Amniotic epithelial cell (primary cell): ENCODE measurements at places on chromosomes 12 and 14.

DNA sequence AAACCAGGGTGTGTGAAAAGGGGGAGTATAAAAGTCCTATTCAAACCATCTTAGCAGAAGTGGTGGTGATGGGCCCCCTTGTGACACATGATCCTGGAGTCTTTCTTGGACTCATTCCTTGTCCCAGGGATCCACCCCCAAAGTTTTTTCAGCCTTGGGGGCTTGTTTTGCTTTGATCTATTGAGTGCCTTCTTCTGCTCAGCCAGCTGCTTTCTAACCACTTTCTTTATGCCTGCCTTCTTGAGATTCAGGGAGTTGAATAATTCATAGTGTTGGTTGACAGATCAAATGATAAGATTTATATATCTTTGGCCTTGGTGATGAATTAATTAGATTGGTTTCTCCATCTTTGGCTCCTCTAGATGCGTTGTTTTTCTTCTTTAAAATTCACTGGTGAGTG, 926.7 kb downstream of the DIO2 start:
- no peak for DNase-seq

GRCh38 chr12:66829660-66830325, 150.9 kb upstream of the GRIP1 start:
- no peak for DNase-seq

DNA sequence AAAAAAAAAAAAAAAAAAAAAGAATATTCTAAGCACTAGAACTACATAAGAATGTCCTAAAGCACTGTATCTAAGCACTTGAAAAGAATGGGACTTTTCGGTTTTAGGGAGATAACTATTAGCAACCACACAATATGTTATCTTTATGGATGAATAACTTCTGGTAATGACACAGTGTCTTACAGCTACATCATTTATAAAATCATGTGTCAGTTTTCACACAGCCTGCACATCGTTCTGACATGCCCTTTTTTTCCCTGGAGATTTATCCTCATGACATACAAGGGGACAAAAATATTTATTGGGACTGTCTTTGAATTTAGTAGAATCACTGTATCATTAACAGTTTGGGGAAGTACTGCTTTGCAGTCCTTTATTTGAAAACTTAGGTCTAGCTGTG, 17.3 kb downstream of the TMEM19 start:
- DNase-seq = no peak

DNA sequence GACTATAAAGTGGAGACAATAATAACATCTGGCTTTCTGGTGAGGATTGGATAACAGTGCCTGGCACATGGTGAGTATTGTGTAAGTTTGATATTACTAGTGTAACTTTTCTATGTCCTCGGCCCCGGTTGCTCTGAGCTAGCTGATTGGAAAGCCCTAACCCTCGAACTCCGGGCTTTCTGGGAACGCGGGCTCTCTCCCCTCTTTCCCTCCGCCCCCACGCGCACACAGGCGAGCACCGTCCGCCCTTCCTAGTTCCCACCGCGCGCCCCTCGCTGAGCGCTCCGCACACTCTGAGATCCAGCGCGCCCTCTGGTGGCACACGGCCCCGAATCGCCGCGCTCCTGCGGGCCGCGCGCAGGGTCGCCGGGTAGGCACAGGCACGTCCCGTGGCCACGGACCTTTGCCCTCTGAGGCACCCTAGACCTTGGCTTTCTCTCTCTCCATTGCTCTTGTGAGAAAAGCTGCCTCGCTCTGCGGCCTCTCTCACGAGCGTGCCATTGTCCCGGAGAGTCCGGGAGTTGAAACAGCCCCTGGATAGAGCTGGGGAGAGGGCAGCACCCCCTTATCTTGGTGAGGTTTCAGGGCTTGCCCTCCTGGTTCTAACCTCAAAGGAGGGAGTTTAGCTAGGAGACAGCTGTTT, 23.2 kb upstream of the ESRRB start:
- peak; percentile 39 for DNase-seq

- no peak for DNase-seq
Measured at GRCh38 chr12:57456737-57457490, 1.8 kb downstream of the INHBE start.

- no peak for DNase-seq
Measured at GRCh38 chr12:123428591-123428990, 7.9 kb downstream of the RILPL2 start.

DNA sequence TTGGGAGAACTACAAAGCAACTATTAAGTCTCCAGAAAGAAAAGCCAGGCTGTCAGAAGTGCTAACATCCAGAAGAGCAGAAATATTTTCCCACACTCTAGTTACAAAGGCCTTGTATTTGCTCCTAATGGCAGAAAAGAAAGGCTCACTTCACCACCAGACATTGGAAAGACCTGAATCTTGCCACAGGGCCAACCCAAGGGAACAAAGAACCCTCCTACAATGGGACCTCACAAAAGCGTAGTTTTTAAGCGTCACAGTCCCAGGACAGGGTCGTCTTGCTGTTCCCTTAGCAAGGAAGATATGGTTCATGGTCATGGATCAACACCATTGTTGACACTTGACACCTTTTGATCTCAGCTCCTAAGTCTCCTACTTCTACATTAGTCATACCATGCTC, 119.1 kb downstream of the RPS29 start:
- no peak for DNase-seq

- DNase-seq = no peak
Measured at GRCh38 chr14:52950410-52950897, 396 bp downstream of the FERMT2 start.

DNA sequence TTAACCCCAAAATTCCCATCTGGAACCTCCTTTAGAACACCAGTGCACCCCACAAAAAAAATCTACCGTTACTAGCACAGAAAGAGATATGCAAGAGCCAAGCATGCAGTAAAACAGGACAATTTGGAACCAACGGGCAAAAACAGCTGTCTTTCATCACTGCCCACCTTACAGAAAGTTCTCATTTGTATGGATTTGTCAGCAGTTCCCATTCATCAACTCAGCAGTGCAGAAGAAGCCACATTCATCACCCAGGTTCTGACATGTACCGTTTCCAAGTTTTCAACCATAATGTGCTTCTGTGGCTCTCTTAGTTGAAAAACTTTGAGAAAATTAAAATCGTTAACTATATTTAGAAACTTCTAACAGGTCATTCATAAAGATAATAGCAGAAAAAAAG, 387.0 kb downstream of the RPS29 start:
- DNase-seq = no peak

GRCh38 chr12:83157604-83158003, 470.9 kb downstream of the TMTC2 start:
- no peak for DNase-seq

DNA sequence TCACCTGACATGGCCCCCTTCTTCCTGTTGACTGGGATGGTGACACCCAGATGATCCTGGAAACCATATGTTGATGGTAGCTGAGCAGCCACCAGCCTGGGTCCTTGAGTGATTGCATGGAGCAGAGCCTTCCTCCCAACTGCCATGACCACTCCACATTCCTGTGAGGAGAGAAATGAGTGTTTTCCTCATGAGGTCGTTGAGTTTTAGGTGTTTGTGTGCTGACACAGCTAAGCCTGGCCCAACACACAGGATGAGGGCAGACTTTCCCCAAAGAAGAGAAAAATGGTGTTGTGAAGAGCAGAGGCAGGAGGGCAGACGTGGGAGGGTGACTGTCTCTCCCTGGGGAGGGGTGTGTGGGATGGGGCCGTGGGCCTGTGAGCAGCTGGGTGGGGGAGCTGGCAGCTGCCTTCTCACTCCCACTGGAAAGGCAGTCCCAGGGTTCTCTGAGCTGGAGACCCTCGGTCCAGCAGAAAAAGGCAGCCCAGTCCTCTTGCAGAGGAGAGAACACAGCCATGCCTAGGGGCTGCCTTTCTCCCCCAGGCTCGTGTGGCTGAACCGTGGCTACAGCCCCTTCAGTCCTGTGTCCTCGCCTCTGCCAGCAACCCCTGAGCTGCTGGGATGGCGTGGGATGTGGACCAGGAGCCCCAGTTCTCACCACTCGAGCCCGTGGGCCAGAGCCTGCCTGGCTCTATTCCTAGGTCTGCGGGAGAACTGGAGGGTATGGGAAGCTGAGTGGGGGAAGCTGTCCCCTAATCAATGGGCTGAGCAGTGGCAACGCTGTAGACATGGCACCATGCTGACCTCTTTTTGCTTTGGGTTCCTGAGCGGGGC, 257.0 kb downstream of the ADGRD1 start:
- DNase-seq = no peak

DNA sequence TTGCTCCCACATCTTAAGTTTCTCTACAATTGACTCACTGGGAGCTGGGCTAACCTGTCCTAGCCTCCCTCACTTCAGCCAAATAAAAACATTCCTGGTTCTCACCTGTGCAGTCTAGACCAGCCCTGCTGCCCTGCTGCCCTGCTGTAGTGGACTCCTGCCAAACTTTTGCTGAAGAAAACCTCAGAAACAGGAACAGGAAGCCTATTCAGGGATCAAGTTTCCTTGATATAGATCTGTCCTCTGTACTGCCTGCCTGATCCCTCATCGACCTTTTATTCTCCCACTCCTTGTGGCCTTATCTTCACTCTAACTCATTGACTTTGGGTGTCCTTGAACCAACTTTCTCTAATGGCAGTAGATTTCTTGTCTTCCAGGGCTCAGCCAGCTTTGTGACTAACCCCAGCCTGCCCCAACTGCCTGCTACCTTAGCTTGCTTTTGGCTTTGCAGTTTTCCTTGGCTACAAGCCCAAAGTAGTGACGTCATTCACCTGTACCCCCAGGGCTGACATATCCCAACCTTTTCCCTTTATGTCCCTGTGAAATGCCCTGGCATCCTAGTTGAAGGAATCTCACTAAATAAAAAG, 234.8 kb downstream of the DUSP6 start:
- DNase-seq = no peak

GRCh38 chr14:65940056-65940735, 527.7 kb downstream of the FUT8 start:
- DNase-seq = peak; percentile 9

DNA sequence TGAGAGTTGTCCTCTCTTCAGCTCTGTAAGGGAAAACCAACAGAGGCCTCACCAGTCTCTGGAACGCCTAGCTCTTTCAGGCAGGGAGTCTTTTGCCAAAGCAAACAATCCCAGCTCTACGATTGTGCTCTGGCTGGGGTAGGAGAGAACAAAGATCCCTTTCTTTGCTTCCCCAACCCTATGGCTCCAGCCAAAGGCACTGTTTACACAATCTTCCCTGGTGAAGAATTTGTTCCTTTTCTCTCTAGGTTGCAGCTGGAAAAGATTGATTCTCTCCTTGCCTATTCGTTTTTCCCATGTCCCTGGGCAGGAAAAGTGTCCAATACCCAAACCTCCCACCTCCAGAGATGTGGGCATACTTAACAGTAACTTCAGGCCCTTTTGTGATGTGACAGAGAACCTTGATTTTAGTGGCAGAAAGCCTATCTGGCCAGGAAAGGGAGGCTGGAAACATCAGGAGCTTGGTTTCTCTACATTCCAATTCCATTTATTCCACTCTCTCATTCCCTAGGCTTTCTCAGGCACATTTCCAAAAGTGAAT, 16.8 kb downstream of the ATP5MC2 start:
- peak; percentile 29 for DNase-seq

DNA sequence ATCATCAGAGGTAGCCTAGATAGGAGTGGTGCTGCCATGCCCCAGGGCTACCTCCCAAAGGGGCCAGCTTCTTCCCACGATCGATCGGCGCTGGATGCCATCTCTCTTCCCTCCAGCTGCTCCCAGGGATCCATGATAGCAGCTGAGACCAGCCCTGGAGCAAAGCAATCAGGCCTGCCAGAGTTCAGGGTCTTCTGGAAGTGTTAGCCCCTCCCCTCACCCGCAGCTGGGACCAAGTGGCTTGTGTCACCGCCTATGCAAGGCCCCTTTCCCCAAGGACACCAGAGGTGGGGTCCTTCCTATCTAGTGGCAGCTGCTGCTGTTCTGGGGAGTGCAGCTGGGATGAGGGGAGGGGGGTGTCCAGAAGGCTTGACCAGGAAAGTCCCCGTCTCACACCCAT, 87.0 kb downstream of the IRF2BPL start:
- DNase-seq = no peak

GRCh38 chr12:23729359-23729758, 220.1 kb downstream of the SOX5 start:
- peak; percentile 1 for DNase-seq

- DNase-seq = peak; percentile 58
Measured at GRCh38 chr14:66746316-66747006, 238.5 kb downstream of the GPHN start.

DNA sequence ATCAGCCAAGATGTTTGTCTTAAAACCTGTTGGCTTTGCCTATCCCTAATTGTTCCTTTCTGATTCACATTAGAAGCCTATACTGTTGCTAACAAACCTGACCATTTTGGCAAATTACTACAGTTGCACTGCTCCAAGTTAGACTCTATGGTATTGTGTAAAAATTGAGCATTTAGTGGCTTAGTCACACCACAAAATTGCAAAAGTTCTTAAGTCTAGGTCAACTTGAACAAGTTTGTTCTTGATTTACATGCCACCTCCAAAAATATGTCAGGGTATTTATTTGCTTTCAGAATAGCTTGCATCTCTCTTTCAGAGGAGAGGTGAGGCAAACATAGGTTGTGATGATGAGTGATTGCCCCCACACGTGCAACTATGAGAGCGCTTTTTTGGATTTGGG, 27.0 kb upstream of the PTHLH start:
- DNase-seq = peak; percentile 92

GRCh38 chr14:69328765-69329164, 68.8 kb downstream of the GALNT16 start:
- DNase-seq = no peak

DNA sequence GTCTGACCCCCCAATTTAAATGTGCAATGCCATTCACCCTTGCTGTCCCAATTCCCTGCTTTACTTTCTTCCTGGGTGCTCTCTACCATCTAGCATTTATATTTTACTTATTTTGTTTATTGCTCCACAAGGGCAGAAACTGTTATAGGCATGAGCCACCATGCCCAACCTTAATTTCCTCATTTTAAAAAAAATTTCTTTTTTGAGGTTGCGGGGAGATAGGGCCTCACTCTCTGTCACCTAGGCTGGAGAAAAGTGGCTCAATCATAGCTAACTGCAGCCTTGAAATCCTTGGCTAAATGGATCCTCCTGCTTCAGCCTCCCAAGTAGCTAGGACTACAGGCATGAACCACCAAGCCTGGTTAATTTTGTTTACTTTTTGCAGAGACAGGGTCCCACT, 13.0 kb downstream of the HPD start:
- DNase-seq = no peak

GRCh38 chr12:4116251-4117111, 157.1 kb upstream of the CCND2 start:
- peak; percentile 65 for DNase-seq

DNA sequence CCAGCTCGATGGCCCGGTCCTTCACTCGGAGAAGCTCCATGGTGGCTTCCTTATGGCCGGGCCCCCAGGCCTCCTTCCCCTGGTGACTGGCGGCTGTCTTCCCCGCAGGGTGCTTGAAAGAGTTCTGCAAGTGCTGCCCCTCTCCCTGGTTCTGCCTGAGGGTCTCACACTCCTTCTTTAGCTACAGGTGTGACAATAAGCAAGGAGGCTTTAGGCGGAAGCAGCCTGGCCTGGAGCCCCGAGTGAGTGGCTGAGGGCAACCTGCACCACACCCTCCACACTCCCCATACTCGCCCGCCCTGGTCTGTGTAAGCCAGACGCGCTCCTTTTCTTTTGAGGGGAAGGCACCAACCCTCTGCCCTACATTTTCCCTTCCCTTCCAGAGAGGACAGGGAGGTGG, 62.5 kb upstream of the GPR68 start:
- DNase-seq = no peak

GRCh38 chr12:103929784-103930033, 501 bp upstream of the HSP90B1 start:
- DNase-seq = no peak
